ENCODE measurements at places on chromosomes 4 and X.

DNA sequence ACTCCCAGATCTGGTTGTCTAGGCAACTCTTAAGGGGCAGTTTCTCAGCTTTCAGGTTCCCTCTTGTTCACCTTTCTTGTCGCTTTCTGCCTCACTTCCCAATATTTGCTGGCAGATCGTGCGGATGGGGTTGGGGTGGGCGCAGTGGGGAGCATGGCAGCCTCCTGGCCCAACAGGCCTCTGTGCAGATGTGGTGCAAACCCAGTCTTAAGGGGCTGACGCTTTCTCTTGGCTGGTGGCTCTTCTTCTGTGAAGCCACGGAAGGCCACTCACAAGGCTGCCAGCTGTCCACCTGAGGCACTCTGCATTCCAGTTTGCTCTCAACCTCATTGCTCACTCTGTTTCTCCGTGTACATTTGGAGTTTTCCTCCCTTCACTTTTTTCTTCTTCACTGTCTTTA is 61.7 kb downstream of the NBDY start:
- H3K4me1 ChIP-seq, result no peaks in the 10 kb centered on the region
- no peaks in the 10 kb centered on the region for H3K27me3 ChIP-seq
- no peaks in the 10 kb centered on the region for H3K36me3 ChIP-seq

DNA sequence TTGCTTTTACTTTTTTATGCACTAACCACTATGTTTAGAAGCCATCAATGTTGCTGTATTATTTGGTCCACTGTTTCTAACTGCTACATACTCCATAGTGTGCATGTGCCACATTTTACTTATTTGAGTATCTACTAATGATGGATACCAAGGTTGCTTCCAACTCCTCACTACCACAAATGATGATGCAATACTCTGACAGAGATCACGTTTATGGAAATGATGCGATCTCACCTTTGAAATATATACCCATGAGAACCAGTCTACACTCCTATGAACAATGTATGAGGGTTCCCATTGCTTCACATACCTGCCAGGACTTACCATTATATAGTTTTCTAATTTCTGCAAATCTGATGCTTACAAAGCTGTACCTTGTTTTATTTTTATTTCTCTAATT is 44.2 kb downstream of the HUWE1 start:
- peaks cover 7% of the 10 kb centered on the region for H3K36me3 ChIP-seq
- no peak overlapping the region for H3K27ac ChIP-seq
- H3K4me3 ChIP-seq, result no peak overlapping the region
- DNase-seq, result no peak

DNA sequence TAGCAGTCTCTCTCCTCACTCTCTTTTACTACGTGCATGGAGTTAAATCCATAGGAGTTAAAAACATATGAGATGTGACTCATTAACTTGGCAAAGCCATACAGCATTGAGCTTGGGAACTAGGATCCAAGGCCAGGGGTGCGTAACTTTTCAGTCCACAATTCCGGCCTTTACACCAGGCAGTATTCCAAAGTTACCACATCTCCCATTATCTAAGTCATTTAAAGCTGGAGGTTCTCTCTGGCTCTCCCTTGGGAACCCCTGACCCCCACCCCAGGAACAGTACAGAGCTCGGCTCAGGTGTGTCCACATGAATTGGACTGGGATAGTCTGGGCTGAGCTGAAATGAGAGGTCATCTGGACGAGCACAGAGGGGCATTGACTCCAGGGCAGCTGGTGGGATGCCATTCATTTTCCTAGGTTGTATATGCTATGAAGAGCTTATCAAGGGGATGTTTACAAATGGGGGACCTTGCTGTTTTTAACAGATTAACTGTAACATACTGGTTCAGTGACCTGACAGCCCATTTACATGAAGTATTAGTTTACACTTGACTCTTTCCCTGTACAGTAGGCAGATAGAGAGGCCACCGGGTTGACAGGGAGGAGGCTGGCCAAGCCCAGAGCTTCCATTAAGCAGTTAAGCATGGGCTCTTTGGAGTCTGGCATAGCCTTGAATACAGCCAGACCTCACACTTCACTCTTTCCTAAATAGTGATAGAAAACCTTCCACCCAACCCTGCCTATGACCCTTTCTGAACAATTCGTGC is 128.8 kb downstream of the RAB28 start:
- no peaks in the 10 kb centered on the region for H3K27me3 ChIP-seq
- no peak overlapping the region for H3K4me3 ChIP-seq

DNA sequence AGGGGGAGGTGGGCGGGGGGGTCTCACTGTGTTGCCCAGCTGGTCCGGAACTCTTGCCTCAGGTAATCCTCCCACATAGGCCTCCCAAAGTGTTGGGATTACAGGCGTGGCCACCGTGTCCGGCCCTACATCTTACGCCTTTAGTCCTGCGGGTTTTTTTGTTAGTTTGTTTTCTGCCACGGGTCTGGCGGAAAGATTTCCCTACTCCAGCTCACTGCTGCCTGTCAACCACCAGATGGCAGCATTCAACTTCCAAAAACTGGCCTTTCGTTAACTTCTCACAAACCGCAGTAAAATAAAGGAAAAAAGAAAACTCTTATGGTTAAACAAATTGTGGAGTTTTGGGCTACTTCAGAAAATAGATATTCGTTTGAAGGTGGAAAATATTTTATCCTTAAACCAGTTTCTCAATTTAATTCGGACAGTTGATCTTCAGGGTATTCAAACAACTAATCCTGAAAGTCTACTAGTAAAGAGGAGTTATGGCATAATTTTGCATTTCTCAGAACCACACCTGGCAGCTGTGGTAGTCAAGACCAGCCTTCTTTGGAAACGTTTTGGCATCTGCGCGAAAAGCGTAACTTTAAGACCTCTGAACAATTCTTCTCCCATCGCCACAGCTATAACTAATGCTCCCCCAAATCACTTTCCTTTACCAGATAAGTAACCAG is 41.1 kb downstream of the LUZP4 start:
- peak; percentile 75 for DNase-seq
- H3K36me3 ChIP-seq, result no peaks in the 10 kb centered on the region
- H3K27ac ChIP-seq, result no peak overlapping the region
- H3K4me1 ChIP-seq, result no peaks in the 10 kb centered on the region

DNA sequence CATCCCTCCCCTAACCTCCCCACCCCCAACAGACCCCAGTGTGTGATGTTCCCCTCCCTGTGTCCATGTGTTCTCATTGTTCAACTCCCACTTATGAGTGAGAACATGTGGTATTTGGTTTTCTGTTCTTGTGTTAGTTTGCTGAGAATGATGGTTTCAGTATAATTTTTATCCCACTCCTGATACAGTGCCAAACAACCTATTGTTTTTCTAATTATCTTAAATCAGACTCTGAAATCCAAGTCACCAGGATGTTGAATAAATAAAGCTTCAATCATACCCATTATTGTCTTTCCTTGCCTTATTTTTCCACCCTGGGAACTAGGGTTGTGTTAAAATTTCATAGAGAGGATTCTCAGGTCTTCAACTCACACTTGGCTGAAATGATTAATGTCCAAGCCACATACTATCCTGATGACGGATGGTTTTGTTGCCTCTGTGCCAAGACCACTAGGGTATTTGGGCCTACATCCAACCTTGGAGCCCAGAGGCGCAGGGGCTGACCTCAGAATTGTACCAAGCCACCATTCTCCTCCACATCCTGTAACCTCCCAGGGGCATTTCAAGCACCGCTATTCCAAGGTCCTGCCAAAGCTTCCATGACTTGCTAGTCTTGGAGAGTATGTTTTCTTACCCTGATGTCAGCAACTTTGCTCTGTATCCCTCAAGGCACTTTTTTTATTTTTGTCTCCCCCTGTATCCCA is 332.4 kb downstream of the ARHGAP24 start:
- H3K27ac ChIP-seq, result no peak overlapping the region
- no peak for DNase-seq
- no peaks in the 10 kb centered on the region for H3K36me3 ChIP-seq

DNA sequence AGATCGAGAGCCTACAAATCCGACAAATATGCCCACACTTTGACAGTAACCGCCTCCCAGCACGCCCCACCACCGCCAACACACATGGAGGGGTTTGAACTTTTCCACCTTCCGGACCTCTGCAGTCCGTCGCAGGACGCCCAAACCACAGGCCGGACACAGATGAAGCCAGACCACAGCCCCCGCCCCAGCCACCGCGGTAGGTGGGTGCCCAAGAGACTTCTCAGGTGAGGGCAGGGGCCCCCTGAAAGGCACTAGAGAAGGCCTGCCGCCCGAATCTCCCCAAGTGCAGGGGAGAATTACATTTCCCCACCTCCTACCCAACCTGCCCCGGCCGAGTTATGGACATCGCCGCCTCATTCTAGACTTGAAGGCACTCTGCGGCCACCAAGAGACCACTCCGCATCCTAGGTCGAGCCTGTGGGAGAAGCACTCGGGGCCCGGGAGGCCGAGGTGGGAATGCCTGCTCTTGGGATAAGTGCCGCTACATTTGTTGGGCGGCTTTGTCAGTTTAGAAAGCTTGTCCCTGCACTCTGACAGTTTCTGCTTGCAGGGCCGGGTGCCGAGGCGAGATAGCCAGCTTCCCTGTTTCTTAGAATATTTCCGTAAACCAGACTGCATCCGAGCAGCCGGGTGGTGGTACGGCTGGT is 21.5 kb downstream of the HAND2 start:
- H3K4me1 ChIP-seq, result no peaks in the 10 kb centered on the region
- H3K27me3 ChIP-seq, result peaks cover 72% of the 10 kb centered on the region
- no peak overlapping the region for H3K4me3 ChIP-seq
- DNase-seq, result no peak
- H3K27ac ChIP-seq, result no peak overlapping the region
- H3K36me3 ChIP-seq, result no peaks in the 10 kb centered on the region

GRCh38 chr4:44912980-44913379 is 186.6 kb upstream of the GNPDA2 start:
- no peaks in the 10 kb centered on the region for H3K36me3 ChIP-seq
- H3K4me3 ChIP-seq, result no peak overlapping the region
- no peak for DNase-seq
- no peaks in the 10 kb centered on the region for H3K27me3 ChIP-seq
- H3K27ac ChIP-seq, result no peak overlapping the region

DNA sequence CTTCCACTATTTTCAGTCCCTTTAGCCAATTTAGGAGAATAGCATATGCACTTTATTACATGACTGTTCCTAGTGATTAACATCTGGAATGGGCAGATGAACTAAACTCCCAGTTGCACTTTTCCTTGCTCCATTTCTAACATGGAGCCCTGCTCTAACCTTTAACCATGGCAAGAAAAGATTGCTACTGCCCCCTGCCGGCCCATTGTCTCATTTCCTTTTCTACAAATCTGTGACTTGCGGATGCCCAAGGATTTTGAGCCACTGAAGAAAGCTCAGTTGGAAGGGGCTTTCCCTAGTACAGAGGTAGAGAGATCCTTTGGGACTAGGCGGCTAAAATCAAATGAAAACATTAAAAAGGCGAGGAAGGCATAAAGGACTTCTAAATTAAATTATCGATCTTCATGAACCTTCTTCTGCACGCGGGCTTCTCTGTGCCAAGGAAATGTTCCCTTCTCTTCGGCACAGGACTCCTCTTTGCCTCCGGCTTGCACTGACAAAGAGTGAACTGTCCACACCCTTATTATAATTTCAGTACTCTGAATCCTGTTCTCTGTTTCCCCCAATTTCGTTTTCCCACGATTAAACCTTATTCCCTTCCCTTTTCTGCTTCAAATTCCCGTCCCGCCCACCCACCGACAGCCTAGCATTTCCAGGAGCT is 577 bp upstream of the GLRA2 start:
- peaks cover 5% of the 10 kb centered on the region for H3K27me3 ChIP-seq
- no peaks in the 10 kb centered on the region for H3K4me1 ChIP-seq
- no peak overlapping the region for H3K27ac ChIP-seq
- H3K36me3 ChIP-seq, result no peaks in the 10 kb centered on the region
- peak; percentile 58 for DNase-seq

- H3K4me1 ChIP-seq, result peaks cover 6% of the 10 kb centered on the region
- H3K4me3 ChIP-seq, result no peak overlapping the region
- H3K36me3 ChIP-seq, result no peaks in the 10 kb centered on the region
- H3K27ac ChIP-seq, result no peak overlapping the region
Observed at GRCh38 chr4:76590798-76591281, 155.8 kb downstream of the SHROOM3 start.

DNA sequence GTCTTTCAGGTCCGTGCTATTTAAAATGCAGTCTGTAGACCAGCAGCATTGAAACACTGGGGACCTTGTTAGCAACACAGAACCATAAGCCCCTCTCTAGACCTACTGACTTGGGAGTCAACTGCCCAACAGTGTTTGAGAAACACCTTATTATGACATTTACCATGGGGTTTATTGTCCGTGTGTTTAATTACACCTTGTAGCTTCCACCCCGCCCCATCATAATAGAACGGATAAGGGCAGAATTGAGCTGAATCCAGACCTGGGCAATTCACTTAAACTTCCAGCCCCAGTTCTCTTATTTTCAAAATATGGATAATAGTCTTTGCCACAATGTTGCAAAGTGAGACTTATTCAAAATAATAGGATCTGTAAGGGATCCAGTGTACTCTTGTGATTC is 30.6 kb upstream of the CLNK start:
- peaks cover 14% of the 10 kb centered on the region for H3K4me1 ChIP-seq
- no peak overlapping the region for H3K27ac ChIP-seq
- no peak for DNase-seq
- H3K4me3 ChIP-seq, result no peak overlapping the region
- H3K36me3 ChIP-seq, result no peaks in the 10 kb centered on the region
- no peaks in the 10 kb centered on the region for H3K27me3 ChIP-seq

GRCh38 chr4:163679189-163679588 is 184.7 kb downstream of the TMA16 start:
- DNase-seq, result no peak
- peaks cover 3% of the 10 kb centered on the region for H3K4me1 ChIP-seq
- no peaks in the 10 kb centered on the region for H3K27me3 ChIP-seq
- no peaks in the 10 kb centered on the region for H3K36me3 ChIP-seq
- H3K4me3 ChIP-seq, result no peak overlapping the region

DNA sequence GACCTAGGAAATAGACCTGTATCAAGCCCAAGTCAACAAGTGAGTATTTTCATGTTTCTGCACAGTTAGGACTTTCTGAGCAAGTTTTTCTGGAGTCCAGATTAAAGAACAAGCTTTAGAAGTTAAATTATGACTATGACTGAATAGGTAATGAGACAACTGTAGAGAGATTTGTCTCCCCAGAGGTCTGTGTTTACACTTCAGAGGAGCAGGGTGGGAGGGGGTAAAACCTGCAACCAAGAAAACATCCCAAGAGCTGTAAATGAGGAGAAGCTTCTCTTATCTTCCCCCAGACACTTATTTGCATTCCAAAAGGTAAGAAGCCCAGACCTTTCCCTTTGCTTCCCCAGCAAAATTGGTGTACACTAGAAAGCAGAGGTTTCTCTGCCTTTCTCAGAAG is 22.1 kb upstream of the CEP135 start:
- H3K4me1 ChIP-seq, result peaks cover 8% of the 10 kb centered on the region
- no peak overlapping the region for H3K27ac ChIP-seq
- H3K27me3 ChIP-seq, result no peaks in the 10 kb centered on the region
- no peak for DNase-seq
- H3K36me3 ChIP-seq, result no peaks in the 10 kb centered on the region
- no peak overlapping the region for H3K4me3 ChIP-seq

DNA sequence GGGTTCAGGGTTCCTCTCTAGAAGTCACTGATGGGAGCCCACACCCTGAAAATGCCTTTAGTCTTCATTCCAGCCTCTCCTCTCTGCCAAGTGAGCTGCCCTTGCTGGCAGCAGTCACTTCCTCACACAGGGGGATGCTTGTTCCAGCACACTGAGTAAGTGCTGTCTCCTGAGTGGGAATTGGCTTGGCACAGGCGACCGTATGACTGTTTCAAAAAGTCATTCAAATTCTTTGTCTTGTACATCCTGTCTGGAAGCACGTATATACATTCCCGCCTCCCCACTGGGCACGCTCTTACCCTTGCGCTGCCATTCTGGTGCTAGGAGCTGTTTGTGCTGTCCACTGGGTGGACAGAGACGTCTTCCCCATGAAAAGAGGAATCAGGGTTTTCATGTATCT is 40.2 kb upstream of the CD99 start:
- H3K27ac ChIP-seq, result no peak overlapping the region
- DNase-seq, result no peak
- no peaks in the 10 kb centered on the region for H3K27me3 ChIP-seq
- H3K36me3 ChIP-seq, result peaks cover 4% of the 10 kb centered on the region
